ENCODE measurements at places on chromosomes 7 and 10. TPM values are rescaled to one million over a fixed set of nuclear protein-coding genes. Genes with fewer than 3 reads are reported as not detected.

- DNase-seq = no peak
Measured at GRCh38 chr10:14569274-14570060, 205.2 kb downstream of the FAM107B start.

Gene ZNF783
- 5.4 TPM for total RNA-seq

DNA sequence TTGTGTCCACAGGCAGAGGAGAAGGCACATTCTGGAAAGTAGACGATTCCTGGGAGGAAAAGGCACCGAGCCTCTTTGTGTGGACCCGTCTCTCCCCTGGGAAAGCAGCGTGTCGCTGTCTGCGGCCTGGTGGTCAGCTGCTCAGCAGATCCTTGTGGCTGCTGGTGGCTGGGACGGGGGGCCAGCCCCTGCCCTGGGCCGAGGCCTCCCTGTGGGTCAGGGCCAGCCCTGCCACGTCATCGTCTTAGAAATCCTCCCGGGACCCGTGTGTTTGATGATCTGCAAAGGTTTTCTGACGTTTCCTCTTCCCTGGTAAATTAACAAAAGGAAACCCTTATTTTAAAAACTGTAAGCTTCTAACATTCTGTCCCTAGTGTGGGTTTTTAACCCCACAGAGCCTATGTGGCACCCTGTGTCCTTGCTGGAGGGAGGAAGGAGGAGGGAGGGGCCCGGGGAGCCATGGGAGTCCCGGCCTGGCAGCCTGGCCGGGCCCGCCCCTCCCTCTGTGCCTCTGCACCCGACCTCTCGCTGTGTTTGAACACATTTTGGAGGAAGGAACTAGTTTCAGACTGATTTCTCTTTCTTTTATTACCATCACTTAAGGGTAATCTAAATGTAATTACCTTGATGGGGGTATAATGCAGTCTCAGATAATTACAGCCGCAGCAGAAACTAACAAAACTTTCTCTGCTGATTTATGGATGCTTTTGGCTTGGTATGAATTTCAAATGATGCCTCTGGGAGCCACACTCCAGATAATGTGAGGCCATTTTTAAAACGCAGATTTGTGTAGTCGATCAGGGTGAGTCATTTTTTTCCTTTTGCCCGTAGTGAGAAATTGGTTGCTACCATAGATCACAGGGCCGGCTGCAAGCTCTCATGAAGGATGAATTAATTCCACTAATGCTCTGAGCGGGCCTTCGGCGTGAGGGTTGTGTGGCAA is 85.5 kb downstream of the NKX6-2 start:
- DNase-seq = no peak

- no peak for DNase-seq
Measured at GRCh38 chr7:152969335-152969734, 209.8 kb downstream of the ACTR3B start.

All from epithelial cell of proximal tubule (primary cell).